ENCODE measurements at places on chromosomes 3 and 15.

DNA sequence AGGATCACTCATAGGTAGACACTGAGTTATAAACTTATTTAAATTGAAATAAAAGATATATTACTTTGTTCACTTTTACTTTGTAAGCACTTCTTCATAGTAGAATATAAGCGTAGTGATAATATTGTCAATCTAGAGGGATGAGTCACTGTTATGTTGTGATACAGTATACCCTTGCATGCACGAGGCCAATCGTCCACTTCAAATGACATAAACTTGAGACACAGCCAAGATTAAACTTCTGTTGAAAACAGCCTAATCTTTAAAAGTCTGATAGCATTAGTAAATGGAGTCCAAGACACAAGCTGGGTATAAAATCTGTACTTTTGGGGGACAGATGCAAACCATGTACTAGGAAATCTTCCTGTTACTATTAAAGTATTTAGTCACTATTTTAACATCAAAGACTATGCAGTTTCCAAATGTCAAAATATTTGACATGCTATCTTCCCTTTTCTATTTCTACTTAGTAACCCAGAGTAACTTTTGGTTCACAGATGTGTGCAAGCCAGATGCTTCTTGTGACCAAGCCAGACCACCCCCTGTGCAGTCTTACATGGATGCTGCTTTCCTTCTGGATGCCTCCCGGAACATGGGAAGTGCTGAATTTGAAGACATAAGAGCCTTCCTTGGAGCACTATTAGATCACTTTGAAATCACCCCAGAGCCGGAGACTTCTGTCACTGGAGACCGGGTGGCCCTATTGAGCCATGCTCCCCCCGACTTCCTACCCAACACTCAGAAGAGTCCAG, 85.3 kb downstream of the PIK3R4 start:
- DNase-seq = no peak

GRCh38 chr3:136247436-136247835, 2.7 kb upstream of the PCCB start:
- no peak for DNase-seq

DNA sequence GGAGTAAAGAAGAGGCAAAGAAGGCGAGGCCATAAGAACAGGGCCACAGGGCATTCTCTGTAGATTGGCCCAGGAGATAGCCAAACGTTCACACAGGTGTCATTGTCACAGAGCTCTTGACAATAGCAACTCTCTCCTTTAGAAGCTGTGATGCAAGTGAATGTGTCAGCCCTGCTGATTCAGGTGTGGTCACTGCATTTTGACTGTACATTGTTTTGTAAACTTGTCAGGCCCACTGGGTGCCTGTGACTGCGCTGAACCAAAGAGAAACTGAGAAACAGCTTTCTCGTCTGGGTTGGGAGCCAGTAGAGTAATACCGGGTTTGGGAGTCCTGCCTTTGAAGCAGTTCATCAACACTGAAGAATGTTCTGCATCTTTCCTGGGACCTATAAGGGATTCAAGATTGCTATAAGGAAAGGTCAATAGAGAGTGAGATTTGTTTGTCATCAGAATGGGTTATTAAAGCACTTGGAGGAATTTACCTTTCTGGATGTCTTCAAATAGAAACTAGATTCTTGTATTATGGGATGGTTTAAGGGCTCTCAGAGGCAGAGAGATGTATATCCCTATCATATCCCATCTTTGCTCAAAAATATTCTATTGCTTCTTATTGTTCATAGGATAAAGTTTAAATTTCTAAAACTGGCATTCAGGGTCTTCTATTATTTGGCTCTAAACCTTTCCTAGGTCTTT, 45.4 kb downstream of the TMEM45A start:
- no peak for DNase-seq

- DNase-seq = no peak
Measured at GRCh38 chr15:60913900-60914299, 315.2 kb downstream of the RORA start.

GRCh38 chr3:79257791-79258190, 510.0 kb downstream of the ROBO1 start:
- no peak for DNase-seq

DNA sequence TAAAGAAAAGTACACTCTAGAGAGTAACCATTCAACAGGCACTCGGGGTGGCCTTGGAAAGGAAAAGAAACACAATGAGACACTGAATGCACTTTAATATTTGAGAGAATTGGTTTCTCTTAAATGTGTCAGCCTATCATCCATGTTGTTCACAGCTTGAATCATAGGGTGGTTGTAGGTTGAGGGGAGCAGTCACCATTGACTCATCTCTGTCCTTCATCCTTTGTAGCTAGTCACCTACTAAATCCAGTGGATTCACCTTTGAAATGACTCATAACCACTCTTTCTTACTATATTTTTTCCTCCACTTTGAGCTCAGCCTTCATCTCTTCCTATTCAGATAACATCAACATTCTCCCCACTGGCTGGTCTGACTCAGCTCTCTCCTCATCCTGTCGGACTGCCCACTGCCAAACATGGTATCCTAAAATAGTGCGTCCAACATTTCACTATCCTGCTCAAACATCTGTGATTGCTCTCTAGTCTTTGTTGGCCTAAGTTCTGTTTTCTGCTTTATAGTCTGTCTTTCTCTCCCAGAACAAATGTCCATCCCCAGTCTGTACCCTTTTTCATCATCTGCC, 182.7 kb upstream of the GADL1 start:
- no peak for DNase-seq

- DNase-seq = no peak
Measured at GRCh38 chr15:73865904-73866303, 7.5 kb upstream of the TBC1D21 start.

GRCh38 chr3:123652342-123652984, 67.6 kb upstream of the HACD2 start:
- peak; percentile 21 for DNase-seq

DNA sequence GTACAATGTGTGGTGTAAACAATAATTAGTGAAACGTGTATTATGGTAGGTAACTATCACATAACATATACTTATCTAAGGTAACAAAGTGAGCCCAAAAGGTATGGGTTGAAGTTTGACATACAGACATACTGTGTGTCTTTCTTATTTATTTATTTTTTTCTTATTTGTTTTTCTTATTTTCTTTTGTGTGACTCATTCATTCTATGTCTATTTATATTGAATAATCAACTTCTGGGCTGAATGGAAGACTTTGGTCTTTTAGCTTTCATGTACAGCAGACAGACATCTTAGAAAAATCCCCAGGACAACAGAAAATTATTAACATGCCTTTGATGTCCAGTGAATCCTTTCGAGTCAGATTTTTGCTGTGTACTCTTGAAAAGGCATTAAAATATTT, 200.3 kb upstream of the SLC2A2 start:
- no peak for DNase-seq

GRCh38 chr15:43735416-43735815, 10.8 kb upstream of the PDIA3 start:
- no peak for DNase-seq

DNA sequence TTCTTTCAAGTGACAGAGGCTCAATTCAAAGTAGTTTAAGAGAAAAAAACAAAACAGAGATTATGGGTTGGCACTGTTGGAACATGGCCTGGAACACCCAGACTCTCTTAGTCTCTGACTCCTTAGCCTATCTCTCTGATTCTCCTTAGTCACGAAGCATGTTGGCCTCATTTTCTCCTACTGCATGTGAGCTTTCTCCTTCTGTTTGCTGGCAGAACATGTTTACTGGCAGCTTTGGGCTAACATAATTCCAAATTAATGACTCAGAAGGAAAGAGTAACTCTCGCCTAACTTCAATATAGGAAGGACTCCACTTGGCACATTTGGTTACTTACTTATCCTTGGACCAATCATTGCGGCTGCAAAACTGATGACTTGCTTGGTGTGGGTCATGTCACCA, 21.7 kb upstream of the CCDC39 start:
- DNase-seq = no peak

GRCh38 chr3:16896820-16897219, 12.1 kb downstream of the PLCL2 start:
- DNase-seq = no peak

DNA sequence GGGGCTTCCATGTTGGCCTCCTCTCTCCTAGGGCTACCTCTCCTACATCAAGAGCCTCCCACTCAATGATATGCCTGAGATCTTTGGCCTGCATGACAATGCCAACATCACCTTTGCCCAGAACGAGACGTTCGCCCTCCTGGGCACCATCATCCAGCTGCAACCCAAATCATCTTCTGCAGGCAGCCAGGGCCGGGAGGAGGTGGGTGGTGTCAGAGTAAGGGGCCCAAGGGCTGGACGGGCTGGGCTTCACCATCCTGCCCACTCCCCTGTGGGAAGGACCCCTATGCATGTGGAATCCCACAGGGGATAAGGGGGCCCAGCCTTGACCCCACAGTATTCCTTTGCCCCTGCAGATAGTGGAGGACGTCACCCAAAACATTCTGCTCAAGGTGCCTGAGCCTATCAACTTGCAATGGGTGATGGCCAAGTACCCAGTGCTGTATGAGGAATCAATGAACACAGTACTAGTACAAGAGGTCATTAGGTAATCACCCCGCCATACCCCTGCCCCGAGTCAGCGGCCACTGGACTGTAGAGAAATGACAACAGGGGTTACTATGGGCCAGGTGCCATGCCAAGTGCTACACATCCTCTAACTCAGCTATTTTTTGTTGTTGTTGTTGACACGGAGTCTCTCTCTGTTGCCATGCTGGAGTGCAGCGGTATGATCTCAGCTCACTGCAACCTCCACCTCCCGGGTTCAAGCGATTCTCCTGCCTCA, 47.1 kb downstream of the SEMA3G start:
- no peak for DNase-seq

DNA sequence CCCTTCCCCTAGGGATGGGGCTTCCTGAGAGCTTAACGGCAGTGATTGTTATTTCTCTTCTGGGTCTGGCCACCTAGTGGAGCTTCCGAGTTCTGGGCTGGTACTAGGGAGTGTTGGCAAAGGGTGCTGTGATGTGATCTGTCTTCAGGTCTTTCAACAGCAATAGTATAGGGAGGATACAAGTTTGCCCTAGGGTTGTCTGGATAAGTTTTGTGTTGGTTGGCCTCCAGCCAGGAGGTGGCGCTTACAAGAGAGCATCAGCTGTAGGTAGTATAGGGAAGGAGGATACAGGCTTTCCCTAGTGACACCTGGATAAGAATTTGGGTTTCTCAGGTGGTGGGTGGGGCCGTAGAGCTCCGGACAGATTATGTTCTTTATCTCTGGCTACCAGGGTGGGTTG, 19.2 kb upstream of the CPOX start:
- no peak for DNase-seq

- DNase-seq = no peak
Measured at GRCh38 chr15:29611057-29611456, 211.2 kb downstream of the TJP1 start.

DNA sequence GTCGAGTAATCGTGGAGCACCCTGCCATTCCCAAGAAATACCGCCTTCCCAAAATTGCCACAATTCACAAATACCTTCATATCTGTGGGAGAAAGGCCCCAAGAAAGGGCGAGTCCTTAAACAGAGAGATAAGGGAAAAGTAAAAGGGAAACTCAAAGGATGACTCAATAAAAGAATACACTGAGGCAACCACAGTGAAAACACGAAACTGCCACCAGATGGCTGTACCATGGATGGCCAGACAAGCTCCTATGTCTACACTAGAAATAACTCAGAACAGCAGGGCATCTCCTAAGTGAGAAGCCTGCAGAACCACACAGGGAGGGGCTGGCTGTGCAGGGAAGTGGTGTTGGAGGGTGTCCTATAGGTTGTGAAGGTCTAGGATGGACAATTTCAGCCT, 25.0 kb downstream of the SRGAP3 start:
- DNase-seq = no peak

DNA sequence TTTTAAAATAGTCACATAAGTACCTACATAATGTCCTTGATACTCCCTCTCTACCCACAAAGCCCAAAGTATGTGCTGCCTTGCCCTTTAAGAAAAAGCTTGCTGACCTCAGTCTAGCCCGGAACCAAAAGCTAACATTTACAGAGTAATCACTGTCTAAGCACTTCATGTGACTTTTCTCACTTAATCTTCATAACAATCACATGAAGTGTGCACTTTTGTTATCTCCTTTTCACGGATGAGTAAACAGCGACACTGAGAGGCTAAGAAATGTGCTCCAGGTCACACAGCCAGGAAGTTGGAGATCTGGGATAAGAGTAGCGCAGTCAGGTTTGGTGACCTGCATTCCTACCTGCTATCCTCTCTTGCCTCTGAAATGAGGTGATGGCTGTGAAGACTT, 194.0 kb downstream of the ITPR1 start:
- DNase-seq = no peak

GRCh38 chr3:189232790-189233189, 61.0 kb downstream of the TPRG1 start:
- DNase-seq = no peak
